A549 treated with AZD2906 at 1 μM for 4 hours (cell line): ENCODE measurements at places on chromosomes 1 and 21. TPM values are rescaled to one million over a fixed set of nuclear protein-coding genes. Genes with fewer than 3 reads are reported as not detected.

Gene SH2D2A
- 2.9 to 4.2 TPM (median 3.4 TPM) in 5 replicates for total RNA-seq

Gene IL20
- 0.10 TPM in 1 of 5 replicates, not detected in the others for total RNA-seq

Gene MFAP2
- total RNA-seq, result 0.85 to 1.4 TPM (median 0.93 TPM) in 5 replicates

Gene KRTAP7-1
- not detected in 5 replicates for total RNA-seq

Gene ST3GAL3
- total RNA-seq, result 2.1 to 2.9 TPM (median 2.7 TPM) in 5 replicates

Gene GJA8
- total RNA-seq, result not detected in 5 replicates

Gene SPRR2B
- not detected in 5 replicates for total RNA-seq

Gene AMY2A
- total RNA-seq, result not detected in 5 replicates

Gene FAM131C
- 13.5 to 21.3 TPM (median 19.9 TPM) in 5 replicates for total RNA-seq

Gene RNU1-1
- 4.0 to 44.9 TPM (median 4.2 TPM) in 4 of 5 replicates, not detected in the other for total RNA-seq

Gene SLC1A7
- 0.03 TPM in 1 of 5 replicates, not detected in the others for total RNA-seq

Gene DIPK1A
- 6.7 to 10.0 TPM (median 8.8 TPM) in 5 replicates for total RNA-seq

Gene SLC6A9
- 11.6 to 14.2 TPM (median 13.2 TPM) in 5 replicates for total RNA-seq

Gene DIO1
- not detected in 5 replicates for total RNA-seq

Gene PIGC
- total RNA-seq, result 32.4 to 38.2 TPM (median 37.7 TPM) in 5 replicates

Gene SLAMF1
- not detected in 5 replicates for total RNA-seq

Gene DISP1
- 1.5 to 2.0 TPM (median 1.8 TPM) in 5 replicates for total RNA-seq

Gene MAP3K7CL
- 1.2 to 2.5 TPM (median 1.9 TPM) in 5 replicates for total RNA-seq

Gene PPIAL4G
- not detected in 5 replicates for total RNA-seq

Gene VSIG8
- 0.03 to 0.11 TPM in 2 of 5 replicates, not detected in the others for total RNA-seq
